Fibroblast of villous mesenchyme (primary cell): ENCODE measurements at places on chromosomes 12 and 14. TPM values are rescaled to one million over a fixed set of nuclear protein-coding genes. Genes with fewer than 3 reads are reported as not detected.

The KRT7 gene
- 20.6 and 36.7 TPM in 2 replicates for total RNA-seq

The SERPINA12 gene
- total RNA-seq: not detected in 2 replicates

The NYNRIN gene
- total RNA-seq: 11.6 and 15.5 TPM in 2 replicates

The RAN gene
- 514 and 614 TPM in 2 replicates for total RNA-seq

The SMIM41 gene
- 0.32 and 0.43 TPM in 2 replicates for total RNA-seq

The POU6F1 gene
- total RNA-seq: 3.5 and 4.5 TPM in 2 replicates

The TAS2R46 gene
- 4.2 and 4.3 TPM in 2 replicates for total RNA-seq

The KRT78 gene
- not detected in 2 replicates for total RNA-seq

The RNASE3 gene
- total RNA-seq: not detected in 2 replicates

The GON7 gene
- 10.6 and 11.7 TPM in 2 replicates for total RNA-seq

The ALX1 gene
- 0.64 and 1.3 TPM in 2 replicates for total RNA-seq

The KCNK13 gene
- total RNA-seq: not detected in 2 replicates

The LRRC43 gene
- total RNA-seq: 1.6 and 1.7 TPM in 2 replicates

The HOXC11 gene
- total RNA-seq: 0.86 and 2.9 TPM in 2 replicates

The SPPL3 gene
- 8.7 and 9.5 TPM in 2 replicates for total RNA-seq

The MTERF2 gene
- 3.9 and 7.3 TPM in 2 replicates for total RNA-seq

The LMNTD1 gene
- not detected in 2 replicates for total RNA-seq

The FIGNL2 gene
- total RNA-seq: under 0.01 and 0.32 TPM in 2 replicates

The MYF6 gene
- not detected in 2 replicates for total RNA-seq

The KERA gene
- not detected in 2 replicates for total RNA-seq

The GPR162 gene
- total RNA-seq: 2.6 and 3.0 TPM in 2 replicates

The TAS2R20 gene
- total RNA-seq: 5.2 and 5.5 TPM in 2 replicates

The CPNE6 gene
- not detected in 2 replicates for total RNA-seq

The NPFF gene
- not detected in 2 replicates for total RNA-seq

The FGF6 gene
- total RNA-seq: not detected in 2 replicates

The OR4E2 gene
- total RNA-seq: not detected in 2 replicates

The ADAM20 gene
- 0.64 and 0.86 TPM in 2 replicates for total RNA-seq

The PRH1 gene
- total RNA-seq: 30.2 and 32.9 TPM in 2 replicates

The PPFIA2 gene
- 3.9 and 4.7 TPM in 2 replicates for total RNA-seq

The LHX5 gene
- not detected in 2 replicates for total RNA-seq

The PRH2 gene
- total RNA-seq: 0.32 and 0.43 TPM in 2 replicates

The DNAJC22 gene
- total RNA-seq: 1.7 and 2.6 TPM in 2 replicates

The KIF5A gene
- 0.86 and 1.3 TPM in 2 replicates for total RNA-seq

The SMOC1 gene
- not detected in 2 replicates for total RNA-seq

The PTCSC3 gene
- total RNA-seq: not detected in 2 replicates

The PMCH gene
- total RNA-seq: not detected in 2 replicates

The SRRM4 gene
- not detected in 2 replicates for total RNA-seq

The CHD8 gene
- 59.3 and 85.1 TPM in 2 replicates for total RNA-seq

The NRIP2 gene
- under 0.01 and 0.86 TPM in 2 replicates for total RNA-seq

The CLEC4E gene
- total RNA-seq: not detected in 2 replicates

The CLEC7A gene
- total RNA-seq: under 0.01 TPM in 1 of 2 replicates, not detected in the other

The BATF gene
- total RNA-seq: not detected in 2 replicates

The KCNMB4 gene
- 4.2 and 7.3 TPM in 2 replicates for total RNA-seq

The EML1 gene
- 23.8 and 34.5 TPM in 2 replicates for total RNA-seq
